Fibroblast of skin of right biceps (primary cell): ENCODE measurements at places on chromosomes 5 and 9.
A peak's percentile ranks its signal among the peaks of the same experiment; 100 is the strongest.

GRCh38 chr5:57598756-57599155 is 116.1 kb upstream of the ACTBL2 start:
- peak; percentile 79 for DNase-seq

DNA sequence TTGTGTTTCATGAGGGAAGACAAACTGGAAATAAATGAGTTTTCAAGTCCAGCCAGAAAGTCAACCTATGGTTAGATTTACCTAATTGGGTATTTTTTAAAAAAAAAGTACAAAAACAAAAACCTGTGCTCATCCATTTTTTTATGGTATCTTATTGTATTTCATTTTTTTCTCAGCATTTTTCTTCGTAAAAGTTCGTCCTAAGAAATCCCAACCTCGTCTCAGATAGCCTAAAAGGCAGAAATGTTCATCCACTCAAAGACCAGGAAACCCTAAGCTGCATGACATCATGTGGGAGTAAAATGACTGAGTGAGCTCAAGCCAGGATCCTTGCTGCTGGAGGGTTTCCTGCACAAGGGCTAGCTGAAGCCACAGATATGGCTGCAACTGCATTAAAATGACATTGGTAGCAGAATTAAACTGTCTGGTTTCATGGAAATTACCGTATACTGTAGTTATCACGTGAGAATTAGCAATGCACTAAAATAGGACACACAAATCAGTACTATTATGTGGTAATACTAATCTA is 70.4 kb downstream of the NFIB start:
- peak; percentile 22 for DNase-seq

DNA sequence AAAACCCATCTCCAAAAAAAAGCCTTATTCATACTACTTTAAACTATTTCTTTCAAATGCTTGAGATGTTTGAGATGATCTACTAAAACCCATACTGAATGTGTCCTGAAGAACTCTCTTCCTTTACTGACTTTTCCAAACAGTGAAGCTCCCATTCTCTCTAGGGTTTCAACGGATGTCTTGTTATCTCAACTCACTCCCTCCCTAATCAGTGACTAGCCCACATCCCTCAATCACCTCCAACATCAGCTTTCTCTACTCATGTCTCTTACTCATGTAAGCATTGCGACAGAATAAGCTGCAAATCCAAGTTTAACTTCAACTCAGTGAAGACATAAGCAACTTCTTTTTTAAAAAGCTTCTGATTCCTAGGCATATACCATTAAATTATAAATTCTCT is 42.1 kb downstream of the WDR41 start:
- DNase-seq, result peak; percentile 25

GRCh38 chr5:32584646-32585045 is 711 bp upstream of the SUB1 start:
- no peak for DNase-seq

GRCh38 chr9:107158321-107158720 is 124.8 kb upstream of the RAD23B start:
- peak; percentile 35 for DNase-seq
